ENCODE measurements at places on chromosomes 5 and 9. TPM values are rescaled to one million over a fixed set of nuclear protein-coding genes. Genes with fewer than 3 reads are reported as not detected.

DNA sequence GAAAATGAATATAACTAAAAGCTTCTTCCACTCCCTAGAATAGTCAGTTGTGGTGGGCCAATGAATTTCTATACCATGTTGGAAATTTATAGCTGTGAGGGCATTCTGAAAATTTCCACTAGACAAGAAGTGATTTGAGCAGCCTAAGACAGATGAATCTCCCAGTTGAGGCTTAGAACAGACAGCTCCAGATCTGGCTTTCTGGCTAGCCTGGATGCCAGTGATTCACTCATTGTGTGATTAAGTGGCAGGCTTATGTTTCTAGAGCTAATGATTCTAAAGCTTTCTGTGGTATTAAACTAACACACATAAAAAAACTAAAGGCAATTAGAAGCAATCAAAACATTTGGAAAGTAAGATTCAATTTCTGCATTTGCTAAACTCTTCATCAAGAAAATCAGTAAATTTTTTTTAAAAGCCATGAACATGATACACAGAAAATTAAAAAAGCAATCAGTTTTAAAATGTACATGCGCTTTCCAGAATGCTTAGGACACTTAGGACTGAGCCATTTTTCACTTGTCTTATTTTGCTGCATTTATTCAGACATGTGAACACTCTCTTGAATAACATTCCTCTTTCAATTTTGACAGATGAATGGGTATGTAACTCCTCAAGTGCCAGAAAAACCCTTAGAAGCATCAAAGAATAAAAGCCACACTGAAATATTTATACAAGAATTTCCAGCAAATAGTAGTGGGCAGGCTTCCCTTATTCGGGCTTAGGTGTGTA, 100.5 kb upstream of the GNAQ start:
- no peak for DNase-seq

GRCh38 chr9:69731348-69731747, 28.5 kb downstream of the PTAR1 start:
- no peak for DNase-seq

DNA sequence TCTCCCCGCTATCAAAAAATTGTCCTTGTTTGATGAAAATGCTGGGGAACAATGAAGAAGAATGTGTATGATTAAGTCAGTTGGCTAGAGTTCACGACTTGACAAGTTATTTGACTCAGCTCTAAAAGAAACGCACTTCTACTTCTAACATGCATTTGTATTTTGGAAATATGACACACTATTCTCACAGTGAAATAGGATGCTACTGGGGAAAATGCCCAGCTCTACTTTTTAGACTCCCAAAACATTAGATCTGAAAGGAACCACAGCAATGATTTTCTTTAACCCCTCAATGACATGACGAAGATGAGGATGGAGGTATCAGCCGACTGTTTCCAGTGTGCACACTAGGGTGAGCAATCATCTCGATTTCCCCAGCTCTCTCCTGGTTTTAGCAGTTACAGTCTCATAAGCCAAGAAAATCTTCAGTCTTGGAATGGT, 83.6 kb upstream of the PCSK1 start:
- no peak for DNase-seq

Gene IL7R
- 0.50 TPM for polyA plus RNA-seq

GRCh38 chr9:119412399-119412798, 43.2 kb upstream of the BRINP1 start:
- no peak for DNase-seq

Gene BTNL3
- polyA plus RNA-seq, result not detected

DNA sequence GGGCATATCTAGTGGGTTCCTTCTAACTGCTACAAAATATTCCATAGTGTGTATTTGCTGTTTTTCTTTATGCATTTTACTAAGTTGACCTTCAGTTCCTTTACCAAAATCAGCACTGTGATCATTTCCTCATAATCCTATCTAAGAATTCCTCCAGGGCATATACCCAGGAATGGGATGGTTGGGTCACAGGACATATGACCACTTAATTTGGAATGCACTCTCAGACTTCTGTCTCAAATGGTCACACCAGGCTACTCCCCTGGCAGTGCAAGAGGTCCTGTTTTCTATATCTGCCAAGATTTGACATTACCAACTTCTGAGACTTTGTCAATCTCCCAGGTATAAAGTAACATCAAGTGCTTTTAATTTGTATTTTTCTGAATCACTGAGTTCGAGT, 63.9 kb downstream of the ADAMTS12 start:
- no peak for DNase-seq

Gene CFAP77
- 1.7 TPM for polyA plus RNA-seq

GRCh38 chr5:78354066-78354670, 6.2 kb upstream of the SCAMP1 start:
- no peak for DNase-seq

DNA sequence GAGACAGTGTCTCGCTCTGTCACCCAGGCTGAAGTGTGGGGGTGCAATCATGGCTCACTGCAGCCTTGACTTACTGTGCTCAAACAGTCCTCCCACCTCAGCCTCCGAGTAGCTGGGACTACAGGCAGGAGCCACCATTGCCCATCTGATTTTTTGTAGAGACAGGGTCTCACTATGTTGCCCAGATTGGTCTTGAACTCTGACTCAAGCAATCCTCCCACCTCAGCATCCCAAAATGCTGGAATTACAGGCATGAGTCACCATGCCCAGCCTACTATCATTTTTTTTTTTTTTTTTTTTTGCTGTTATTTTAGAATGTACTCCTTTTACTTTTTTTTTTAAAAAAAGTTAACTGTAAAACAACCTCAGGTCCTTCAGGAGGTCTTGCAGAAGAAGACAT, 449.0 kb downstream of the CCDC171 start:
- DNase-seq, result no peak

Gene PCDHGA7
- 2.5 TPM for polyA plus RNA-seq

Gene ANKRD34B
- polyA plus RNA-seq, result 0.26 TPM

DNA sequence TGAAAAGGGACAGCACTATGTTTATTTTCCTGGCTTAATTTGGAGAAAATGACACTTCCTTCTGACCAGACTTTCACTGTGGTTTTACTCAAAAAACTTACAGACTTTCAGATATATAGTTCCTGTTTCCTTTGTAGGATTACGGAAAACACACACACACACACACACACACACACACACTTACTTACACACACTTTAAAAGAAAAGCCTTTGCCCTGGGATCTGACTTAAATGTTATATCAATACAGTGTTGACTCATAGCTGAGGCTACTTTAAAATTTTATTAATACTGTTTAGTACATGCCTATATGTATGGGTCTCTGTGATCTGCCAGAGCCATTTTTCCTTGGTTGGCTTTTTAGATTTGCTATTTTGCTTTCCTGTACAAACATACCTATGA, 758.3 kb downstream of the DNAH5 start:
- DNase-seq, result no peak

DNA sequence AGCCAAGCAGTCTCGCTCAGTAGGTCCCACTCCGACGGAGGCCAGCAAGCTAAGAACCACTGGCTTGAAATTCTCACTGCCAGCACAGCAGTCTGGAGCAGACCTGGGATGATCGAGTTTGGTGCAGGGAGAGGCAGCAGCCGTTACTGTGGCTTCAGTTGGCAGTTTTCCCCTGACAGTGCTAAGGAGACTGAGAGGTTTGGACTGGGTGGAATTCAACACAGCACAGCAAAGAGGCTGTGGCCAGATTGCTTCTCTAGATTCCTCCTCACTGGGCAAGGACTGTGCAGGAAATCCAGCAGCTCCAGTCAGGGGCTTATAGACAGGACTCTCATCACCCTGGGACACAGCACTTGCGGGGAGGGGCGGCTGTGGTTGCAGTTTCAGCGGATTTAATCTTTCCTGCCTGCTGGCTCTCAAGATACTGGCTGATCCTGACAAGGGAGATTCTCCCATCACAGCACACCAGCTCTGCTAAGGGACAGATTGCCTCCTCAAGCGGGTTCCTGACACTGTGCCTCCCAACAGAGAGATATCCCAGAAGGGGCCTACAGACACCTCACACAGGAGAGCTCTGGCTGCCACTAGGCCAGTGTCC, 122.1 kb downstream of the YIPF5 start:
- DNase-seq, result no peak

DNA sequence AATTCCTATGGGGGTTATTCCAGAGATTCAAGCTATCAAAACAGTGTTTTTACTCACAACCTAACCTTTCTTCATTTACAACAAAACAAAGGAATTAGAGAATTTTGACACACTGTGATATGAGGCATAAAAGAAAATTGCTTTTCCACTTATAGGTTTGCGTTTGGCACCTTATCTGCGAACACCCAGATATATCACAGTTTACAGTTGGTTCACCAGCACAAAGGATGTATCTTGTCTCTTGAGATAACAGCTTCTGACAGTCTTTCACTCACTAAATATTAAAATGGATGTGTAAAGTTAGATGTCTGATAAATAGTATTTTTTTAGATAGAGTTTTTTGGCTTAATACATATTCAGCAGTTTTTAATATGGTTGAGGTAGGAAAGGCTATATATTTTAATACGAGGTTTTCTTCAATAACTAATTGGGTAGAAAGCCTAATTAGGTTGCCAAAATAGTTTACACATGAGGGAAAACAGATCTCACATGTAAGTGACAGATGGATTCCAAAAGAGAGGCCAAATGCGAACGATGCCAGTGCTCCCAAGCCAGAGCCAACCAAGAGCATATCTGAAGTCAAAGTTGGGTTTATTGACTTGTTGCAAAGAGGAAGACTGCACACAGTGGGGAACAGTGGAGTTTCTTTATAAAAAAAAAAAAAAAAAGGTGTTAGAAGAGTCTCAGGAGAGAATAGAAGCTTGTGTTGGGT, 1495.2 kb downstream of the MAT2B start:
- DNase-seq, result no peak

DNA sequence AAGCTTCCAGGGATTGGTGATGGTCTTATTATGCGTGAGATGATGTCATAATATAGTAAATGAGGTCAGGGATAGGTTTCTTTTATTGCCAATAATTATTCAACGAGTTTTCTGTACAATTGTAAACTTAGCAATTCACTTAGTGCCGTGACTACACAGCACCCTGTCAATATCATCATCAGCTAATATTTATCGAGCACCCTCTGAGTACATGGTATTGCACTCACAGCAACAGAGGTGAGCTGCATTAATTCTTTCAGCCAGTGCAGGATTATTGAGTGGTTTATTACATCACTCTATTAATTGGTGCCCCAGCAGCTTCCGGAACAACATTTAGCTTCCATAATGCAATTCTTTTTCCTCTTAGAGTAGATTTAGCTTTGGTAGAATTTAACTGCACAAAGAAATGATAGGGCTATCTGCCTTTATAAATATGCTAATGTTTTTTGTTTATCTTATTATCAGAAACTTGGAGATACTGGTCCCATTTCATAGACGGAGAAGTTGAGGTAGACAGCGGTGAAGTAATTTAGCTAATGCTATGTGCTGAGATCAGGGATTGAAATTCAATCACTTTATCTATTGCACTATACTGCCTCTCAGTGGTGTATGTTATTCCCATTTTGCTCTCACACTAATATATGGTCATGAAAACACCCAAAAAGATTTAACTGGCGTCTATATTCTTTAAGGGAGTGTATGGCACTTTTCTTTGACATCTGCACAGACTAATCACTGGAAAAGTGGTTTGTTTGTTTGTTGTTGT, 726.1 kb upstream of the WWC1 start:
- no peak for DNase-seq

DNA sequence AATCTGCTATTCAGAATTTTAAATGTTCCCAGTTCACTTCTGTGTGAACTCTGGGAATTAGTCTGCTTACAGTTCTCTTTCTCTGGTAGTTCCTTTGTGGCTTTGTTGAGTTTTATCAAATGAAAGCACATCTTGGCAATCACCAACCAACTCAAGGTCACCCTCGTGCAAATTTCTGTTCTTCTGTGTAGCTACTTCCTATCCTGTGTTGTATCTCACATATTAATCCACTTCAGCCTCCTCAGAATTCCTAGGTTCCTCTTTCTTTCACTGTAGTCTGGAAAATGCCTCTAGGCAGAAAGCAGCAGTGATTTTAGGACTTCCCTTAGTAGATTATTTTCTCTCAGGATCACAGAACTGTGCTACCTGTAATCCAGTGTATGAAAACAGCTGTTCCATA, 100.3 kb downstream of the AUH start:
- DNase-seq, result no peak

DNA sequence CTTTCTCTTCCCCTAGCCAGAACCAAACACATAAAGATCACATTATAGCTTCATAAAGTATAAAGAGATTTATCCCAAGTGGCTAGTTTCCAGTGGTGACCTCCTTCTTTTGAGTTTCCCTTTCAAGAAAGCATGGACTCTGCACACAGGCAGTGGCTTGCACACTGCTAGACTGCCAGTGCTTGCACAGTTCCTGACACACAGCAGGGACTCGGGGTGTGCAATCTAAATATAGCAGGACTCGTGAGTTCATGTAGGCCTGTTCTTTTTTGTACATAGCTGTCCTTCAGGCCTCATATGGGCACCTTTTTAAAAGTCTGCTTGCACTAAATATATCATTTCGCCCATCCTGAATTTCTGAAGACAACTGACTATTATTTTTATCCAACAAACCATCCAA, 308.6 kb downstream of the FBXL7 start:
- DNase-seq, result no peak

DNA sequence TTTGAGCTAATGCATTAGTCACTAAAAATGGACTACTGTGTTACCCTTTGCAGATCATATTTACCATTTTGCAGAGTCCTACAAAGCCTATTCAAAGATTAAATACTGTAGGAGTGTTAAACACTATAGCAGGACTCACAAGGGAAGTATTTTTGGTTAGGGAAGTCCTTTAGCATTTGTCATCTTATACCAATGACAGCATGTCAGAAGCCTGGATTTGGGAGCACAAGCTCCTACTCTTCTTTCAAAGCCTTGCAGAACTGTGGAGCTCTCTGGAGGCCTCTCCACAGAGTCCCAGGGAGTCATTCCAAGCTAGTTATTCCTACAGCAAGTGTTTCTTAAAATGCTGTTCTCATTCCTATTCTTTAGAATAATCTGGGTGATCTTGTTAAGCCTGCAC, 288.8 kb downstream of the PIK3R1 start:
- DNase-seq, result no peak

- DNase-seq, result no peak
Observed at GRCh38 chr5:163506726-163507125, 1.3 kb downstream of the MAT2B start.

DNA sequence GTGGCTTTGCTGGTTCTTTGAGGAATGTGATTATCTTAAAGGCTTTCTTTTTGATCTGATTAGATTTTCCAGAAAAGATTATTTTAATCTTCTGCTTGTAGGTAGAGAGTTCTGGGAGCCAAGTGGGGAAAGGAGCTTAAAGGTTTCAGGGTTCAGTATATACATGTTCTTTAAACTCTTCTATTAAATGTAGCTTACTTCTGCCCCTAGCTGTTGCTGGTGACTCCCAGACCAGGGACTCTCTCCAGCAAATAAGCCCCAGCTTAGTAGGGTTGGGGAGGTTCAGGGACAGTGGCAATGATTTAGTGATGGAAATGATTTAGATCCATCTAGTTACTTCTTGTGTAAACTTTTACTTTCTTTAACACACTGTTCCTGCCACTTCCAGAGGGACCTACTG, 72.2 kb downstream of the SLC12A2 start:
- no peak for DNase-seq

- no peak for DNase-seq
Observed at GRCh38 chr5:61429906-61430305, 97.8 kb downstream of the ZSWIM6 start.

GRCh38 chr9:86807367-86807976, 139.8 kb downstream of the GAS1 start:
- DNase-seq, result peak; percentile 54

GRCh38 chr5:9265441-9266287, 280.2 kb downstream of the SEMA5A start:
- DNase-seq, result no peak

Gene FGF1
- 17.3 TPM for polyA plus RNA-seq

Gene CKS2
- polyA plus RNA-seq, result 115 TPM

GRCh38 chr5:145775893-145776444, 59.2 kb downstream of the PRELID2 start:
- no peak for DNase-seq

Measured in renal cortex interstitium (tissue), 15 donors.